ENCODE measurements at places on chromosomes 6 and 20.
A peak's percentile ranks its signal among the peaks of the same experiment; 100 is the strongest.

GRCh38 chr20:32155017-32155981 lies 45.8 kb downstream of the TM9SF4 start:
- peak; percentile 84 for DNase-seq

DNA sequence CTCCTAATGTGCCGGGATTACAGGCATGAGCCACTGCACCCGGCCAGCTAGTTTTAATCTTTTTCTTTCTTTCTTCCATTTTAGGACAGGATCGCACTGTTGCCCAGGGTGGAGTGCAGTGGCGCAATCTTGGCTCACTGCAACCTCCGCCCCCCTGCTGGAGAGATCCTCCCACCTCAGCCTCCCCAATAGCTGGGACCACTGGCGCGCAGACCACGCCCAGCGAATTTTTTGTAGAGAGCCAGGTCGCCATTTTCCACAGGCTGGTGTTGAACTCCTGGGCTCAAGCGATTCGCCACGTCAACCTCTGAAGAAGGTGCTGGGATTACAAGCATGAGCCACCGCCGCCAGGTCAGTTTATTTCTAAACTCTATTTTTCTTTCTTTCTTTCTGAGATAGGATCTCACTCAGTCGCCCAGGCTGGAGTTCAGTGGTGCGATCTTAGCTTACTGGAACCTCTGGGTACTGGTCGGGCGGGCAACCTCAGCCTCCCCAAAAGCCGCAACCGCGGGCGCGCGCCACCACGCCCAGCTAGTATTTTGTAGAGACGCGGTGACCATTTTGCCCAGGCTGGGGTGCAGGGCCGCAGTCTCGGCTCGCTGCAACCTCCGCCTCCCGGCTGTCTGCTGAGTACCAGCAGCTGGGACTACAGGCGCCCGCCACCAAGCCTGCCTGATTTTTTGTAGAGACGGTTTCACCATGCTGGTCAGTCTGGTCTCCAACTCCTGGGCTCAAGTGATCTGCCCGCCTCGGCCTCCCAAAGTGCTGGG lies 20.0 kb upstream of the LIN28B start:
- DNase-seq: no peak

DNA sequence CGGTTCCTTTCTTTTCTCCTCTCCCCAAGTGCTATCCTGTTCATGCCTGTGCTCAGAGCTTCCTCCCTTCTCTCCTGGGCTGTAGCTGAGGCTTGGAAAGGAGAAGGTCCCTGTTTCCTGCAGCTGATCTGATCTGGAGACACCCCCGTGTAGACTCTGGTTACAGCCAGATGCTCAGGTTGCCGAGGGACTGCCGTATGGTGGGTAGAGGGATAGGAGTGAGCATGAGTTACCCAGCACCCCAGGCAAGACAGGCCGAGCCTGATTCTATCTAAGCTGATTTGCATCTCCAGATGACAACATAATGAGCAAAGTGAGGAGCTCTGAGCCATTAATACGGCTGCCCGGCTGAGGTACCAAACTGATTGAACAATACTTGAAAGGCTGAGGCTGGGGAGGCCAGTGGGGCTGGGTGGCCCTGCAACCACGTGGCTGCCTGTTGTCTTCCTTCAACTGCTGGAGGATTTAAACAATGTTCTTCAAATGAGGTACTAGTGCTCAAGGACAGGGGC lies 91.8 kb downstream of the ASXL1 start:
- DNase-seq: no peak

GRCh38 chr20:63617092-63617875 lies 9.6 kb downstream of the GMEB2 start:
- DNase-seq: no peak

GRCh38 chr6:81700414-81700813 lies 52.1 kb downstream of the TENT5A start:
- DNase-seq: no peak
